ENCODE measurements at places on chromosomes 5 and 9.

DNA sequence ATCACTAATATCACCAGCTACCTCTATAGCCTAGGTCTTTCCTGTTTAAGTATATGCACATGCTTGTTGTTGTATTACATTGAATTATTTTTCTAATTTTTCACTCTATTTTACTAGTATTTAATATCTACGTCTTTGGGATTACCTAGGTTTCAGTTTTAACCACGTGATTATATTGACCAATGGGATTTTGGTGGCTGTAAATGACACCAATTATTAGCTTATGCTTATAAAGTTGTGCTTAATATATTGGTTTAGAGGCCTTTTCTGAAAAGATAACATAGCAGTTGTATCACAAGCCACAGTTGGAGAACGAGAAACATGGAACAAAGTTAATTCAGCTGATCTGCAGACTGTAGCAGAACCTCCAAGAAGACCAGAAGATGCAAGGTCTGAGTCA, 104.8 kb upstream of the PRDM9 start:
- DNase-seq, result no peak

DNA sequence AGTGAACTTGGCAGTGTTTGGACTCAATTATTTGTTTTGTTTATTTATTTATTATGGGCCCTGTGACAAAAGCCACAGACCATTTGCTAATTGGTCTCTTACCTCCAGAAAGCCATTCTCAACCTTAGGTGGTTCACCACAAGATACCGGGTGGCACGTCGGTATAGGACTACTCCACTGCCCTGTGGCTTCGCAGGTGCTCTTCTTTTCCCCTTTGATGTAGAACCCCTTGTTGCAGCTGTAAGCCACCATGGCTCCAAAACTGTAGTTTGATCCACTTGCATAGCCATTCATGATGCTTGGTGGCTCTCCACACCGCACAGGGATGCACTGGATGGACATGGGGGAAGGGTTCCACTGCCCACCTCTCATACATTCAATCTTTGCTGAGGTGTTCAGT, 73.3 kb upstream of the TXNDC8 start:
- DNase-seq, result no peak

DNA sequence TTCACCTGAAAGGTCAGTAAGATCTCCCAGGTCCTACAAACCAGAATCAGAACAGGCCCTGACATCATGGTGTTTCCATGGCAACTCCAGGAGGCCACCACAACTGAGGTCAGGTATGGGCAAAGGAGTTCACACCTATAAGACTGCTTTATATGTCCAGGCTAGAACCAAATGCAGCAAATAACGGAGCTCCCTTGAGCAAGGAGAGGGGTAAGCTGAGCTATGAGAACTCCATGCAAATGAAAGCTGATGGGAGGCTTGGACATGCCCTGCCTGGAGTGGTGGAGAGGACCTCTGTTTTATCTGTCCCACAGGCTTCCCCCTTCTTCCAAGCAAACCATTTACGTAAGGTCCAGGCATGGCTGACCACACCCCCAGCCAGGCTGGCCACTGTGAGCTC, 207.7 kb downstream of the SPOCK1 start:
- DNase-seq, result no peak

GRCh38 chr9:19310246-19310645, 69.8 kb downstream of the RPS6 start:
- DNase-seq, result no peak

- DNase-seq, result no peak
Observed at GRCh38 chr5:142894749-142895148, 124.6 kb downstream of the ARHGAP26 start.

- no peak for DNase-seq
Observed at GRCh38 chr9:108186642-108187395, 669.0 kb downstream of the ACTL7B start.

- DNase-seq, result no peak
Observed at GRCh38 chr9:82109626-82110025, 121.1 kb downstream of the SPATA31D1 start.
